Ammon's horn (tissue), 1 donor: ENCODE measurements at places on chromosomes 2 and 18.

DNA sequence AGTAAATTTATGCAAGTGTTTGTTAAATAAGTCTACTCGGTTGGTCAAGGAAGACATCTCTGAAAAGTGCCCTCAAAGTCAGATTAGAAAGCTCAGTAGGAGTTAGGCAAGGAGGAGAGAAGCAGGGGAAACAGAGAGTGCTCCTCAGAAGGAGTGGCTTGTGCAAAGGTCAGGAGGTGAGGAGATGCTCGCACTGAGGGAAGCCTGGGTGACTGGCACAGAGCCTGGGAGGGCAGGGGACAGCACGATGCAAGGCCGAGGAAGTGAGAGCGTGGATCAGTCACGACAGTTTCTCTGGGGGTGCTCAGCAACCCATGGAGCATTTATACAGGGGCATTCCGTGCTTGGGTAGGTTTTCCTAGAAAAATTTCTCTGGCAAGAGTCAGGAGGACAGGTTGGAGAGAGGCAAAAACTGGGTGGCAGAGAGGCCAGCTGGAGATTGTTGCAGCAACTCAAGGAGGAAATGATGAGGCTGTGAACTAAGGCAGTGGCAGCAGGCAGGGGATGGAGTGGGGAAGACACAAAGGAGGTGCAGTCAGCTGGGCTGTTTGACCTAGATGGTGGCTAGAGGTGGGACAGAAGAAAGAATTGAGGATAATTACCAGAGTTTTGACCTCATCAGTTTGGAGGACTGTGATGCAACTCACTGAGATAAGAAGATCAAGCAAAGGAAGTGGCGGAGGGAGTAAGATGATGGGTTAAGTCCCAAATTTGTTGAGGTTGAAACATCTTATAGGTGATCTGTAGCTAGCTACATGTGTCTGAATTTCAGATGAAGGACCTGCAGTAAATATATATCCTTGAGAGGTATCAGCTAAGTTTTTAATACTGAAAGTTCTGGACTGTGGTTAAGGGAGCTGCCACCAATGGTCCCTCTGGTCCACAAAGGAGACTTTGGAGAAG, 52.4 kb downstream of the BCL2 start:
- no peak for DNase-seq

GRCh38 chr2:216081012-216081411, 597 bp downstream of the PECR start:
- DNase-seq = no peak

DNA sequence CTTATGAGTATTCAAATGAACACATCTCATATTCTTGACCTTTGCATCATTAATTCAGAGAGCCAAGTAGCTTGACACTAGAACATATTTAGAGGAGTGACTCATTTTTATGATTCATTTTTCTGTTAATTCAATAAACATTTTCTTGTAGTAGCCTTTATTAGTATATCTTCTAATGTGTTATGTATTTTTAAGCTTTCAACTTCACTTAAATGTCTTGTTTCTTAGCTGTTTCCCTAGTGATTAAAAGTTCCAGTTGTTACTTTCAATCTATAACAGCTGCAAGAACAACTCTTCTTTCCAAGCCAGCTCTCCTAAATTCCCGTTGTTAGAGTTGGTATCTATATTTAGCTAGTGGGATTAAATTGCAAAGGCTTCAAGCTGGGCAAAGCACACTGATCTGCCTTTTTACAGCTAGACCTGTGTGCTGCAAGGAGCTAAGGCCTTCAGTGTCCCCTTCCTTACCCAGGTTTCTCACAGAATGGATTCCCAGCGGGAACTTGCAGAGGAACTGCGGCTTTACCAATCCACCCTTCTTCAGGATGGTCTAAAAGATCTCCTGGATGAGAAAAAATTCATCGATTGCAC, at the start of gene KLHL41:
TSS of gene KLHL41 (plus strand) at position 405 of the 588 bp plus-strand sequence. CDS start at position 482, 77 bp downstream.
- DNase-seq = no peak

GRCh38 chr18:50877545-50878265, 1.2 kb upstream of the ME2 start:
- no peak for DNase-seq

DNA sequence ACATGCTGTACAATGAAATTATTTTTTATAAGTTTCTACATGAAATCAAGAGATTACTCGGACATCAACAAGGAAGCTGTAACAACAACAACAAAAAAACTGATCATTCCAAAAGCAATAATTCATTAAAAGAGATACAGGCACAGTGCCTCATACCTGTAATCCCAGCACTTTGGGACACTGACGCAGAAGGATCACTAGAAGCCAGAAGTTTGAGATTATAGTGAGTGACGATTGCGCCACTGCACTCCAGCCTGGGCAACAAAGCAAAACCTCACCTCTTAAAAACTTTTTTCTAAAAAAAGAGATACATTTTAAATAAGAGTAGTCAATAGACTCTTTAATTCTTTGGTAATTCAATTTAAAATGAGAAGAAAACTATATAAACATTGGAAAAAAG, 364.3 kb downstream of the TNS1 start:
- no peak for DNase-seq

DNA sequence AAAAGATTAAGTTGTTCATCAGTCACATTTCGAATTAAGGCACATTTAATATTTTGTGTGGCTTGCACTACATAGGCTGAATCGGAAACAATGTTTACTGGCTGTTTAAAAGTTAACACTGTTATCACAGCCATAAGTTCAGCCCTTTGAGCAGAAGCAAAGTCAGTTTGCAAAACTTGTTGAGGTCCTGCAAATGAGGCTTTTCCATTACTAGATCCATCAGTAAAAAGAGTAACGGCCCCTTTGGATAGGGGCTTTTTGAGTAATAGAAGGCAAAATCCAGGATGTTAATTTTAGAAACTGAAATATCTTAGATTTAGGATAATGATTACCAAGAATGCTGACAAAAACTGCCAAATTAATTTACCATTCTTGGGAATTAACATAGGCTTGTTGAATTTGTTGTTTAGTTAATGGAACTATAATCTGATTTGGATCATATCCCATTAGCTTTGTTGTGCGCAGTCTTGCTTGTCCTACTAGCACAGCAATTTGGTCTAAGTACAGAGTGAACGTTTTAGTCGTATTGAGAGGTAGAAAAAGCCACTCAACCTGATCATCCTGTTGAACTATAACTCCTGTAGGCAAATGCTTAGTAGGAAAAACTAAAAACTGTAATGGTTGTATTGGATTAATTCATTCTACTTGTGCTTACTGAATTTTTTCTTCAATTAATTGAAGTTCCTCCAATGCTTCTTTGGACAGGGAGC, 13.9 kb upstream of the SUCLG1 start:
- no peak for DNase-seq

GRCh38 chr2:226564667-226565066, 235.0 kb downstream of the IRS1 start:
- DNase-seq = no peak

GRCh38 chr2:98040331-98040939, 44.7 kb upstream of the TMEM131 start:
- DNase-seq = no peak

- DNase-seq = no peak
Measured at GRCh38 chr2:98296440-98296839, 49.8 kb upstream of the CNGA3 start.

- no peak for DNase-seq
Measured at GRCh38 chr2:221420245-221420644, 151.9 kb downstream of the EPHA4 start.

GRCh38 chr2:239269173-239269885, 131.5 kb downstream of the HDAC4 start:
- no peak for DNase-seq

GRCh38 chr2:177972123-177972522, 100.5 kb downstream of the PDE11A start:
- no peak for DNase-seq

DNA sequence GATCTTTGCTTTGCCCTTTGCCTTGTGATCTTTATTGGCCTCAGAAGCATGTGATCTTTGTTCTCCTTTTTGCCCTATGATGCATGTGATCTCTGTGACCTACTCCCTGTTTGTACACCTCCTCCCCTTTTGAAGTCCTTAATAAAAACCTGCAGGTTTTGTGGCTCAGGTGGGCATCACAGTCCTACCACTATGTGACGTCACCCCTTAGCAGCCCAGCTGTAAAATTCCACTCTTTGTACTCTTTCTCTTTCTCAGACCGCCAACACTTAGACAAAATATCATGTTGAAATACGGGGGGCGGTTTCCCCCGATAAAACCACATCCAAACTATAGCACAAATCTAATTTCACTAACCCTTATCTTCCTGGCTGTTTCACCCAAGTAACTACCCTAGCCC, 76.7 kb upstream of the RAPGEF4 start:
- no peak for DNase-seq

- DNase-seq = peak; percentile 34
Measured at GRCh38 chr18:693466-694187, 18.8 kb downstream of the ENOSF1 start.

DNA sequence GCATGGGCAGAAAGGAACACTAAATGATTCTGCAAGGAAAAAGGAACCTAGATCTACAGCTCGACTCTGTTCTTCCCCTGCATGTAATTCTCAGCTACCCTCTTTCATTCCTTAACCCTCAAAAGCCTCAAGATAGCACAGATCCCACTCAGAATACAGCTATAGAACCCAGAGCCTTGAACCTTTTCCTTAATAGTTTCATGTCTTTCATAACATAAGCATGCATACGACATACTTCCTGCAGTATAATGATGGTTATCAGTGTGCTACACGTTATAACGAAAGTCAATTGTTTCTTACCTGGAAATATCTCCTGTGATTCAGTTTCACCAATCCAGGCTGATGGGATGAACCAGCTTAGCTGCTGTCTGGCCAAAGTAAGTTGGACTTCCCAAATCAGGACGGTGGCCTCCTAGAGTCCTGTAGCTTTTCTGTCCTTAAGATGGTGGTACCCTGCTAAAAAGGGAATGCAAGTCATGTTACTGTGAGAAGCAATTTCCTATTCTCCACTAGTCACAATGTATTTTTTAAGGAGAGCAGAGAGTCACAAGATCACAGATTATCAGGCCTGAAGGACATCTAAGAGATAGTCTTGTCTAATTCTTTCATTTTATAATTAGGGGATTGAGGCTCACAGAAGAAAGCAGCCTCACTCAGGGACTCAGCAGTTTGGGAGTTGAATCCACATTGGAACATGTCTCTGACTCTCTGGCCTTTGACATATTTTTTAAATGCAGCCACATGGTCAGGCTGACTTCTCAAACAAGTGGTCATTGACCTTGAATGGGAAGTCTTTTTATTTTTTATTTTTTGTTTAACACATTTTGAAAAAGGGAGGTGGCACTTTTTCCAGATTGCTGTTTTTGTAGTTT, 41.8 kb downstream of the CYRIA start:
- no peak for DNase-seq

DNA sequence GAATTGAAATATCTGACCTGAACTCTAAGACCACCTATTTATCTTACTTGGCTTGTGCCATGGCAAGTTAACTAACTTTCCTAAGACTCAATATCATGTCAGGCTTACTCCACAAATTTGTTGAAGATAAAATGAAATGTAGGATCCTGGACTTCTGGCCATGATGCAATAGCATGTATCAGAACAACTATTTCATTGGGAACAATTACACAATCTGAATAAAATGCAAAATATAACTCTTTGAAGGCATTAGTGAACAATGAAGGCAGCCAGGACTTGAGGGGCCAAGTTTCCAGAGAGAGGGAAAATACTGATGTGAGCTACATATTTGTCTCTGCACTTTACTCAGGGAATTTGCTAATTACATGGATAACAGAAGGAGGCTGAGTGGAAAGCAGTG, 476.5 kb upstream of the ACVR2A start:
- DNase-seq = no peak

DNA sequence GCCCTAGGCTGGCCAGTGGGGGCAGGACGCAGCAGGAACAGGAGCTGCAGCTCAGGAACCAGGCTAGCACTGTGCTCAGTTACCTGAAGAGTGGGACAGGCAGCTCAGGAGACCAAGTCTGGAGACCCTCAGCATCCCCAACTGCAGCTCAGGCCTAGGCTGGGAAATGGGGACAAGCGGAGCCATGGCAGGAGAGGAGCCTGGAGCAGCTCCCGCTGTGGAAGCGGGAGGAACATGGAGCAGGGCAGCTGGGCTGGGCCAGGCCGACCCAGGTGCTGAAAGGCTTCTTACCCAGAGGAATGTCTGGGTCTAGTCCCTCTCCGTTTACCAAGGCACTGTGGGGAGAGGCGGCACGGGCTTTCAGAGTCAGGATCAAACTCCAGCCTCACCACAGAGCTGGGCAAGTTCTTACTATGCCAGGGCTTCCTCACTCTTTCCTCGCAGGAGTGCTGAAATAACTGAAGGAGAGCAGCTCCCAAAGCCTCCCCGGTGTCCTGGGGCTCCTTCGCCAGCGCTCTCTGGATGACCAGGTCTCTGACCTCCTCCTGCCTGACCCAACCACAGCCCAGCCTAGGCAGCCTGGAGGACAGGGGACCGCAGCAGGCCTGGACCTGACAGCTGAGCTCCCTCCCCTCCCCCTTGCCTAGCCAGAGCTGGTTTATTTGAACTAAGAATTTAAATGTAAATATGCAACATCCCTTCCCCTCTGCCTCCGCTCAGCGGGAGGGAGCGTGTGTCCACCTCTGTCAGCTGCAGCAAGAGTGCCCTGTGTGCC, 247.8 kb upstream of the SIX2 start:
- DNase-seq = no peak

DNA sequence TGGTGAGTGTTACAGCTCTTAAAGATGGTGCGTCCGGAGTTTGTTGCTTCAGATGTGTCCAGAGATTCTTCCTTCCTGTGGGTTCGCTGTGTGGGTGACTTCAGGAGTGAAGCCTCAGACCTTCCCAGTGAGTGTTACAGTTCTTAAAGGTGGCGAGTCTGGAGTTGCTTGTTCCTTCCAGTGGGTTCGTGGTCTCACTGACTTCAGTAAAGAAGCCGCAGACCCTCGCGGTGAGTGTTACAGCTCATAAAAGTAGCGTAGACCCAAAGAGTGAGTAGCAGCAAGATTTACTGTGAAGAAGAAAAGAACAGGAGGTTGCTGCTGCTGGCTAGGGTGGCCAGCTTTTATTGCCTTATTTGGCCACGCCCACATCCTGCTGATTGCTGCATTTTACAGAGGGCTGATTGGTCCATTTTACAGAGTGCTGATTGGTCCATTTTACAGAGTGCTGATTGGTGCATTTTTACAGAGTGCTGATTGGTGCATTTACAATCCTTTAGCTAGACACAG, 34.0 kb upstream of the SPTBN1 start:
- DNase-seq = no peak

DNA sequence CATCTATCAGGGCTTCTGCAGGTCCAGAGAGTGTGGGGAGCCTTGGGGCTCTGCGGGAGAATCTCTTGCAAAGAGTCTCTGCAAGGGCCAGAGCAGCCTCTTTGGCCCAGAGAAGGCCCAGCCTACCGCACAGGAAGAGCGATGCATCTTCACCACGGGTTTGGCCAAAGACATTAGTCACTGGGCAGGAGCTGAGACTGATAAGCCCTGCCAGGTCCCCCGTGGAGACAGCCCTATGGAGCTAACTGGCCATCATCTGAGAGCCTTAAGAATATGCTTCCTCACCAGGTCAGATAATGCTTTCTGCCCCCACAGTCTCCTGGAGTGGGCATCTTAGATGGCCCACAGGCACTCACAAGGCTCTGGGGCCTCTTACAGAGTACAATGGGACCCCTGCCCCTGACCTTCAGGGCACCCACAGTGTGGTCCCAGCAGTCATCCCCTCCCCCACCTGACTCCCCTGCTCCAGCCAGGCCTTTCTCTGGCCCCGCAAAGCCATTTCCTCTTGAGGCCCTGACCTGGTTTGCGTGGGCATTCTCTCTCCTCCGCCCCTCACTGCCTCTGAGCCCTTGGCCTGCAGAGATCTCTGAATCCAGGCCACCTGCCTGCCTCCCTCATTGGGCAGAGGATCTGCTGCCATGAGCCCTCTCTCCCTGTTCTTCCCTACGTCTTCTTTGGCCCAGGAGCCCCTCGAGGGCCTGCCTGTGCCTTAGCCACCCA, 31.9 kb upstream of the MAPRE3 start:
- no peak for DNase-seq

GRCh38 chr2:696463-696862, 19.3 kb upstream of the TMEM18 start:
- no peak for DNase-seq
